ELR (cell line): ENCODE measurements at places on chromosomes 6 and 20.
A peak's percentile ranks its signal among the peaks of the same experiment; 100 is the strongest.

DNA sequence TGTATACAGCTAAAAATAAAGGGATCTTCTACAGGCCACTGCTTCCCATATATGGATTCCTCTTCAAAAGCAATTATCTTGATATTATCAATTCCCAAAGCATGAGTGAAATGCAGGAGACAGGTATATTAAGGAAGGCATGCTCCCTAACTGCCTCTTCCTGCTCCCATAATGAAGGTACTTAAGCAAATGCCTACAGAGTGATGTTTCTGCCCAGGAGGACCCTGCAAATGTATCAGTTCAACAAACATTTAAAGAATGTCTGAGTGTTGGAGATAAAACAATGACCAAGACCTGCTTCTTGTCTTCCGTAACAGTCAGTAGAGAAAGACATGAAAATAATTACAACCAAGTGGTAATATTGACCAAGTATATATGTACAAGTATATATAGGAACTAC is 4.2 kb downstream of the UBE2J1 start:
- DNase-seq, result peak; percentile 53

DNA sequence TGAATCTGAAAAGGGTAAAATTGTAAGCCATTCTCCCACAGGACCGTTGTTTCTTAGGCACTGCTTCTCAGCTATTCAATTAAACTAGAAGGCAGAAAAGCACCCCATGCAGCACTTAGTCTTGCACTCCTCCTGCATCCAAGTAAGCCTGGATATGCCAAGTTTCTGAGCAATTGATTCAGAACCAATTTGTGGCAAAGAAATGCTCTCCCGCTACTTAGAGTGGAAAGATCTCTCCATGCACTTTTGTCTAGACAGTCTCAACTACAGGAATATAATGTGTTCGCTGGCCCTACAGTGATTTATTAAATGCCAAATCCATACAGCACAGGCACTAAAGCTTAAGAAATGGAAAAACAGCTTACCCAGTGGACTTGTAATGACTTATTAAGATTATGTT is 338.5 kb downstream of the HACE1 start:
- DNase-seq, result no peak

- DNase-seq, result no peak
Measured at GRCh38 chr6:2819978-2820377, 21.7 kb downstream of the SERPINB1 start.

DNA sequence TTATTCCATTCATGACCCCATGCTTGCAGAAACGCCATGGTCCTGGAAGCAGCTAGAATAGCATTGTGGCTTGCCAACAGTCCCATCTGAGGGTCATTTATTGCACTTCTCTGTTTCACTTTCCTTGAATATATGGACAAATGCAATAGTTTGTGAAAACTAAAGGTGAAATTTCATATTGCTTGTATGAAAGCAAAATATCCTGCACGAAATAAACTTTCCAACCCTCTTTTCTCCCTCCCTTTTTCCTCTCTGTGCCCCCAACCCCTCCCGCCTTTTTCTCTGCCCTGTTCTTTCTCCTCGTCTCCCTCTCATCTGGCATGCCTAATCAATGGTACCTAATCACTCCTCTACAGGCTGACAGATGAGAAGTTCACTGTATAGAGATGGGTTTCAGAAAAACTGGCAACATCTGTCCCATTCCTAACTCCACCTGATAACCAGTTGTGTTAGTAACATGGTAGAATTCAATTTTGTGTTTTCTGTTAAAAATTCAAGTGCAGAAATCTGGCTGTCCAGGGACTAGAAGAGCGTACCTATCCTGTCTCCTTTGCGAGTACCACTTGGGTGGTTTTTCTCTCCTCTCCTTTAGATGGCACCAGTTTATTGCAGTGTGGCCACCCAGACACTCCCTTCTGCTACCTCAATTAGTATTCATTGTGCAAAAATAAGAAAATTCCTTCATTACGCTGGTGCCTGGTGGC is 198.6 kb downstream of the FOXA2 start:
- DNase-seq, result no peak

DNA sequence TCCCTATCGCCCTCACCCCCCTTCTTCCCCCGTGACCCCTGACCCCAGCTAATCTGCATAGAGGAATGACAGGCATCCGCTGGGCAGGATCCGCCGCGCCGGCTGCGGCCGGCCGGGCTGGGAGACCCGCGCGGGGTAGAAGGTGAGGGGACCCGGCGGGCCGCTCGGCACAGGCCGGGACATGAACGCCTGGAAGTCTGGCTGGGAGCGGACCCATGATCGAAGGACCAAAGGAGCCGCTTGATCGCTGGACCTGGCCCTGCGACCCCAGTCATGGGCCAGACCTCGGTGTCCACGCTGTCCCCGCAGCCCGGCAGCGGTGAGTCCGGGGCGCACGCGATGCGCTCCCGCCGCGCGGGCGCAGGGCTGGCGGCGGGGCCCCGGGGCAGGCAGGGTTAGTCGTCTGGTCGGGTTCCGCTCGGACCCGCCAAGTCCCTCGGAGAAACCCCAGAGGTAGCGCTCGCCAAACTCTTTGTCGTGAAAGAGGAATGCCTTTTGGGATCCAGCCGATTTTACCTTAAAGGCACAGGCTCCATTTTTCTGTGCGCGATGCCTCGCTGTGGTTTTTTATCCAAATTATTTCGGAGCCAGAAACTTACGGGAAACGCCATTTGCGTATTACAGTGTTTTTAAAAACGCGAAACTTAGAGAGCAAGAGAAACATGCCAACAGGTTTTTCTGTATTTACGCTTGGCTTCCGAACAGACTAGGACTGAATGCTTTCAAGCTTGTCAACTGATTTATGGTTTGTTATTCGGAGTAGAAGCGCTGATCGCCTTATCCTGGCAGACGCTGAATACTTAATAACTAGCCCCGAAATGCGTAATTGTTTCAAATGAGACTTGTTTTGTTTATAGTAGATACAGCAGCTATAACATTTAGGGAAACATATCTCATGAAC is at the start of gene PHACTR2:
PHACTR2 (plus strand) TSS at position 75 of the 901 bp plus-strand sequence; CDS start at position 274, 199 bp downstream.
- peak; percentile 78 for DNase-seq

DNA sequence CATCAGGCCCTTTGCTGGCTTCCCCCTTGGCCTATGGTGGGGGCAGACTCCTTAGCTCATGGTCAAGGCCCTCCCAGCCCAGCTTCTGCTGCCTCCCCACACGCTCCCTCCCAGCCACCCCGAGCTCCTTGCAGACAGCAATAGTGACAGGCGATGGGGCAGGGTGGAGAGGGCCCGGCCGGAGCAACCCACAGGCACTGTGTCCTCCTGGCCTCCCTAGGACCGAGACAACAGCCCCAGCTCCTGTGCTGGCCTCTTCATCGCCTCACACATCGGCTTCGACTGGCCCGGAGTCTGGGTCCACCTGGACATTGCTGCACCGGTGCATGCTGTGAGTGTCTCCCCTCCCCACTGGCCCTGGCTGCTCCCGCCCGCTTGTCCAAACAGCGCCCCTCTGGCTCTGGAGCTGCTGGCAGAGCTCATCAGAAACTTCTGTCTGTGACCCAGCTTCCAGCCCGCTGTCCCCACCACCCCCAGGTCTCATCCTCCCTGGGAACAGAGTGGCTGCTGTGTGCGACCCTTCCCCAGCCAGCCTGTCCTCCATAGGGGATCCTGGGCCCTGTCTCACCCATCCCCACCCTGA is 21.8 kb downstream of the NPEPL1 start:
- no peak for DNase-seq

GRCh38 chr6:89409461-89410035 is 2.5 kb downstream of the RRAGD start:
- DNase-seq, result no peak

DNA sequence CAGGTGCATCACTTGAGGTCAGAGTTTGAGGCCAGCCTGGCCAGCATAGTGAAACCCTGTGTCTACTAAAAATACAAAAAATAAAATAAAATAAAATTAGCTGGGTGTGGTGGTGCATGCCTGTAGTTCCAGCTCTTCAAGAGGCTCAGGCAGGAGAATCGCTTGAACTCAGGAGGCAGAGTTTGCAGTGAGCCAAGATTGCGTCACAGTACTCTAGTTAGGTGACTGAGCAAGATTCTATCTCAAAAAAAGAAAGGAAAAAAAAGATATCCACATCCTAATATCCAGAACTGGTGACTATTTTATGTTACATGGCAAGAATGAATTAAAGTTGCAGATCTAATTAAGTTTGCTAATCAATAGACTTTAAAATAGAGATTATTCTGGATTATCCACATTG is 32.5 kb downstream of the SCGN start:
- DNase-seq, result no peak

- peak; percentile 7 for DNase-seq
Measured at GRCh38 chr6:41200296-41200900, 551 bp downstream of the TREML2 start.

DNA sequence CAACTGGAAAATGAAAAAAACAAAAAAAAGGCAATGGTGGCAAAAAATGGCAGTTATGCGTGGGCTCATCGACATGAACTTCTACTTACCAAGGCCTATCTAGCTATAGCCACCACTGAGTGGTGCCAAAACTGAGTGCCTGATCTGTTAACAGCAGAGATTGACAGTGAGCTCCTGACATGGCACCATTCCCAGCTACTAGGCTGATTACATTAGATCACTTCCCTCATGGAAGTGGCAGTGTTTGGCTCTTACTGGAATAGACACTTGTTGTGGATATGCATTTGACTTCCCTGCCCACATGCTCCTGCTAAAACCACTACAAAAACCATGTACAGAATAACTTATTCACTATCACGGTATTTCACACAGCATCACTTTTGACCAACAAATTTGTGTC is 216.1 kb upstream of the SGK1 start:
- DNase-seq, result no peak

DNA sequence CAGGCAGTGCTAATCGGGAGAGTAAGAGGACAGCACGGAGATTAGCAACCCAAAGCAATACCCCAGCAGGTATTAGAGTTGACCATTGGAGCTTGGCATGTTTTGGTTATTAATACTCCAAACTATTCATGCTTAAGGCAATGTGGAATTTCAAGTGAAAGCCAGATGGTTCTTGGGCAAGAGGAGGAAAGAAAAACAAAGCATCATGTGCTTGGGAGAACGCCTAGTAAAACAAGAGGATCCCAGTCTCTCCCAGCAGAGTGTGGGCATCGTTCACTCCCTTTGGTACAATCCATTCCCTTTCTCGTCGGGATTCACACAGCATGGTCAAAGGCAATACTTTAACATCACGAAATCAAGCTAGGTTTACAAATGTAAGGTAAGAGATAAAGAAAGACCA is 349.8 kb downstream of the PRKN start:
- no peak for DNase-seq

DNA sequence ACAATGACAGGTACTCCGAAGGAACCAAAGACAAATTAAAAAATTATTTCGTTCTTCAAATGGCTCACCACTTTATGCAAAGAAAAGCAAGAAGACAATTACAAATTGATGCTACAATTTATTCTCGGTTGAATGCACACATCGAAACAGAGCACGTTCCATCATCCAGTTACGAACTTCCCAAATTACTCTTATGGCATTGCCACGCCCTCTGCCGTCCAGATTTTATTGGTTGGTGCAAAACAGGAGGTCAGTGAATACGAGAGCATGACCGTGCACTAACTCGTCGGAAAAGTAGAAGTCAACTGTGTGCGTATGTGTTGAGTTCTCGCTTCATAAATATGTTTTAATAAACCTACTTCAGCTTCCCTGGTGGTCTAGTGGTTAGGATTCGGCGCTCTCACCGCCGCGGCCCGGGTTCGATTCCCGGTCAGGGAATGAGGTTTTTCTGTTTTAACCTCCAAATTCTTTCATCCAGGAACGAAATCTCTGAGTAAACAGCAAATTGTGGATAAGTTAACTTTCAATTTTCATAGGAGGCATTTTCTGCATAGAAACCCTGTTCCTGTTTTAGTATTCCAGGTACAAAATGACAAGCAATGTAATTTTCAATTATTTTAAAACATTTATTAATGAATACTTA is 23.2 kb downstream of the ZNF311 start:
- DNase-seq, result peak; percentile 90

DNA sequence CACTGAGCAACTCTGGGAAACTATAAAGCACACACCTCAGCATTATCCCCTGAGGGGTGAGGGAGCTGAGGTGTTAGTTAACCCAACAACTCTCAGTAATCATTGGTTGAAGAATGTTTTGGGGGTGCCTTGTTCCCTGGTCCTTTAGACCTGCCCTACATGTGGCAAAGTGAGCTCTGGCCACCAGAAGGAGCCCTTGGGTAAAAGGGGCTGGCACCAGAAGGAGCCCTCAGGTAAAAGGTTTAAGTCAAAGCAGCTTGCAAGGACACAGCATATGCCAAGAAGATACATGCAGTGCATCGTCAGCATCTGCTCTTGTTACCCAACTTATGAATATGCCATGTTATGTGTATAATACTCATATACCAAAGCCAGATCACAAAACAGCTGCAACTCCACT is 1081.7 kb downstream of the KIF16B start:
- DNase-seq, result no peak

- DNase-seq, result no peak
Measured at GRCh38 chr6:15065261-15065989, 180.4 kb upstream of the JARID2 start.

DNA sequence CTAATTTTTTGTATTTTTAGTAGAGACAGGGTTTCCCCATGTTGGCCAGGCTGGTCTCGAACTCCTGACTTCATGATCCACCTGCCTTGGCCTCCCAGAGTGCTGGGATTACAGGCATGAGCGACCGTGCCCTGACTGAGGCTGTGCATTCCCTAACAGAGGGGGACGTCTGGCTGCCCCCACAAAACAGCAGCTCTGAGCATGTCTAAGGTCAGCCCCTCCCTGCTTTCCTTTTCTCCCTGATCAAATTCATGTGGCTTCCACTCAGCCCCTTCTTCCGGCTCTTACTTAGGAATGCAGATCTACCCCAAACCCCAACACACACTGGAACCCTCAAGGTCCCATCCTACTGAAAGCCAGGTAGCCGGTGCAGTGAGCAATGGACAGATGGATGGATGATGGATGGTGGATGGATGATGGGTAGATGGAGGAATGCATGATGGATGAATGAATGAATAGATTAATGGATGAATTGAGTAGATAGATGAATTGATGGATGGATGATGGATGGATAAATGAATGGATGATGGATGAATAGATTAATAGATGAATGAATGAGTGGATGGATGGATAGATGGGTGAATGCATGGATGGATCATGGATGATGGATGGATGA is 91.5 kb upstream of the BHLHE23 start:
- no peak for DNase-seq

DNA sequence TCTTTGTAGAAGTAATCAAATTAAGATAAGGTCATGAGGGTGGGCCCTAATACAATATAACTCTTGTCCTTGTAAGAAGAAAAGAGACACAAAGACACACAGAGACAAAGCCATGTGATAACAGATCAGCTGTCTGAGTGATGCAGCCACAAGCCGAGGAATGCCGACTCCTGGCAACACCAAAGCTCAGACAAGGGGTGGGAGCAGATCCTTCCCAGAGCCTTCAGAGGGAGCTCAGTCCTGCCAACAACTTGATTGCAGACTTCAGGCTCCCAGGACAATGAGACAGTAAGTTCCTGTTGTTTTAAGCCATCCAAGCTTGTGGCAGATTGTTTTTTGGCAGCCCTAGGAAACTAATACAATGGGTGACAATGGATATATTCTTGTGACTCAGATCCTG is 325.0 kb upstream of the AGPAT4 start:
- DNase-seq, result no peak

DNA sequence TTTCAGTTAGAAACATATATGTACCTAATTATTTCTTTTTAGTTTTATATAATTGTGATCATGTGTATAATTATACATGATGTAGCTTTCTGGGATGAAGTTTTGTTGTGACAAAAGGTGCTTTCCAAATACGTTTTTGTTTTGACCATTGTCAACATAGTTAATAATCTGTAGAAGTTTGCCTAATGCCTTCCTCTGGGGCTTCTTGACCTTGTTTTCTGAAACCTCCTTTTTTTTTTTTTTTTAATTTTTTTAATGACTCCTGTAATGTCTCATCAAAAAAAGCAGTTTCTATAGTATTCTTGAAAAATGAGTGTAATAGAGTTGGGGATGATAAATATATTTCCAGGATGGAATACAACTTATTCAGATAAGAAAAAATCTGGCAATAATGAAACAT is 434.7 kb upstream of the SOX4 start:
- no peak for DNase-seq
